ENCODE measurements at places on chromosomes 1 and 21.

DNA sequence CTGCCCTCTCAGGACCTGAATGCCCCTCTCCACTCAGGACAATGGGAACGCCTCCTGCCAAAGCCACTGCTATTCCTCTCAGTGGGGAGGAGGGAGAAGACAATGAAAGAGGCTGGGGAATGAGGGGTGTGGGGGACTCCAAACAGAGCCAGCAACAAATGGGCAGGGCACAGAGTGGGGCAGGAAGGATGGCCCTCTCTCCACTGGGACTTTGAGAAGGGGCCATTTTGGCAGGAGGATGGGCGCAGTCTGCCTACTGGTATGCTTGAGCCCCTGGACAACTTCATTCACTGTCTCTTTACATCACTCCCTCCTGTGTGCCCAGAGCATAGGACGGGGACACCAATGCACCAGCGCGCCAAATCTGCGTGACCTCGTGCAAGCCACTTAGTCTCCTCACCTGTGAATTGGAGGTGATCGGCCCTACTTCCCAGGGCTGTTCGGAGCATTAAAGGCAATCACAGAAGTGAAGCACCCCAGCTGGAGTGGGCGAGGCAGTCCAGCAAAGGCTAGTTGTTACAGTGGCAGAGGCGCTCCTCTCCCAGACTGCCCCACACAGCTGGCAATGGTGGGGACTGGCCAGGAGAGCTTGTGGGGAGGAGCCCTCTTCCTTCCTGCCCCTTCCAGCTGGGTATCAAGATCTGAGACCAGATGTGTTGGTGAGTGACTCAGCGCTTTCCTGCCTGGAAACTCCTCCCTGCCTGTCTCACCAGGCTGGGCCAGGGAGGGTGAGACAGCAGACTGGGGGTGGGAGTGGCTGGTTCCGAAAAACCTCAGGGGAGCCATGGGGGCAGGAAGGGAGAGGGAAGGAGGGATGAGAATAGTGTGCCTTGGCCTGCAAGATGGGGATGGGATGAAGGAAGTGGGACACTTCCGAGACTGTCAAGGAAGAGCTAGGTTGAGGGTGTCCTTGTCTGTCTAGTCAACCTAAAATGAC, 22.4 kb upstream of the SYNC start:
- DNase-seq: peak; percentile 15

DNA sequence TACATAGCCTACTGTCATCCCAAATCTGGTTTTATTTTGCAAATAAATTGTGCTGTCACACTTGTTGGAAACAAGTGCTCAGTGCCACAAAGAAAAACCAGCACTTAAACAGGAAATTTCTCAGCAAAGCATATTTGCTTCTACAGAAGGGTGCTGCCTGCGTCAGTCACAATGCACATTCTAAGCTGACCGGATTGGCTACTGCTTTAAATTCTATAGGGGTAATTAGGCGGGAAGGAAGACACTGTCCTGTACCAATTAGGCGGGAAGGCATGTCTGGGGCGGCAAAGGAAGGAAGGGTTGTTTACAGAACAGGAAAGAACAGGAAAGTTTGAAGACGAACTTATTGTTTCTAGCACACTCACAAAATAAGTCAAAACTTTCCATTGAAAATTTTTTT, 2.8 kb downstream of the IFI16 start:
- DNase-seq: peak; percentile 67

- DNase-seq: no peak
Observed at GRCh38 chr21:46543306-46543705, 61.6 kb downstream of the S100B start.

DNA sequence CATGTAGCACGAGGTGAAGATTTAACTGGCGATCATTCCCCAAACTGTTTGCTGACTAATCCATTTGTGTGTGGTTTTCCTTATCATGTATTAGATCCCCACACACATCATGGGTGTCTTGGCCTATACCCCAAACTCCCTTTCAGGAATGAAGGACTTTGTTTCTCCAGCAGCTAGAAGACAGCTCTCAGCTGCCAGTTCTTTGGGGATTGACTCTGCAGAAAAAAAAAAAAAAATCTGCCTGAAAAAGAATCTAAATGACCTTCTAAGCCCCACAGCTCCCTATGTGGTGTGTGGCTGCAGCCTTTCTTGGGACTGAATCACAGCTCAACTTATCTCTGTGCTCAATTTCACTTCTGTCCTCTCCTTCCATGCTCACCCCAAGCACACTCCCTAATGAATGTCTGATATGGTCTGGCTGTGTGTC, 256.3 kb upstream of the DUSP10 start:
- no peak for DNase-seq

DNA sequence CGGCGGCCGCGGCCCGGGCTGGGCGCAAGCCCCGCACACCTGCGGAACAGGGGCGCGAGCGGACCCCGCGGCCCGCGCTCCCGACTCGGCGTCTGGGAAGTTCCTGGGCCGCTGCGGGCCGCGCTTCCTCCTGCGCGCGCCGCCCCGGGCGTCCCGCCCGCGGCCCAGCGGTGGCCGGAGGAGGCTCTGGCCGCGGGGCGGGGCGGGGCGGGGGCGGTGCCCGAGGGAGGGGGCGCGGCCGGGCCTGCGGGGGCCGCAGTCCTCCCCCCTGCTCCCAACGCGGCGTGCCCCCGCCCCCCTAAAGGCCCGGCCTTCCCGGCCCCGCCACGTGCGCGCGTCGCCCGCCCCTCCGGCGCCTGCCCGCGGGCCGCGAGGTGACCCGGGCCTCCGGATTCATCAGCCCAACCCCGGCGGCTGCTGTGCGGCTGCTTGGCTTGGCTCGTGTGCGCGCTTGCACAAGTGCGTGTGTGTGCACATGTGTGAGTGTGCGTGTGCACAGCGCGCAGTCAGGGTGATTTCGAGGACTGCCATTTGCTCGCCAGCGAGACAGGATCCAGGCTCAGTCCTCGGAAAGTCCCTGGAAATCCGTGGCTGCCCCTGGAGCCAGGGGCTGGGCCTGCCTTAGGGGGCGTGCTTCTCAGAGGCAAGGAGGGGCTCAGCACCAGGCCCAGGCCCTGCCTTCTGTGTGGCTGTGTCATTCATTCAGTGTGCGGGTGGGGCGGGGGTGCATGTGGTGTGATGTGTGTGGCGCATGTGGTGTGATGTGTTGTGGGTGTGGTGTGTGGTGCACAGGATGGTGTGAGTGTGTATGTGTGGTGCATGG, at the start of gene C2CD2:
Gene C2CD2 (minus strand): TSS at position 188 of the 823 bp plus-strand sequence. CDS start 370 bp downstream, outside the sequence.
- DNase-seq: peak; percentile 47

DNA sequence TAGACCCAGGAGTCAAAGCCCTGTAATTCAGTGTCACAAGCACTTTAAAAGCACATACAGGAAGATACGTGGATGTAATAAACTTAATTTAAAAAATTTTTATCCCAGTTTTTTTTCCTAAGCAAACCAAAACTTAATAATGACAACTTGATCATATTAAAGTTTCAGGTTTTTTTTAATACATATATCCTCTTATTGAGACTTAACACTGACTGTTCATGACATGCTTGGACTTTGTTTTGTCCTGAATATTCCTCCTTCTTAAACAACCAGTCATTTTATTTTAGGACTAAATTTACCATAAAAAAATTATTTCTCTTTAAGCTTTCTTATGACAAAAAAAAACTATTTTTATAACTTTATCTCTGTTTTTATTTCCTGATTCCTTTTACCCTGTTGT, 64.1 kb downstream of the WDR4 start:
- no peak for DNase-seq

DNA sequence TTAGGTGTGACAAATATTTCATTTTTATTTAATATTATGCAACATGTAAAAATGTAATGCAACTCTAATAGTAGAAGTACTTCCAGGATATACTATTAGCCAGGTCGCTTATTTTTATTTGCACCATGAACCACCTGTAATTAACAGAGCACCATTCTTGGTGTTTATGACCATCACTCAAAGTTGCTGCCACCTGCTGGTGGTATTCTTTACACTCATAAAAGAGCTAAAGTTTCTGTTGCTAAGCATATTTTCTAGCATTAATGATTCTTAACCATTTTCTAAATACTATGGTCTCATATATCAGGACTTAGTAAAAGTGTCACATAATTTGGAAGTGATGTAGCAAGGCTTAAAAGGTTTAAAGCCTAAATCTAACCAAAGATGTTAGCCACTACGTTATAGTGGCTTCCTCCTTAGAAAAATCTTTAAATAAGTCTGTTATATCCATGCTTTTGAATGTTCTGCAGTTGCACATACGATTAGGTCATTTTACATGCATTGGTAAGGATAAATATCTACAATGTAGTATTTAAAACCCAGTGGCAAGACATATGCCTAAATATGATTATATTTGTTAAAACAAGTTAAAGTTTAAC, 244.5 kb downstream of the NEGR1 start:
- DNase-seq: peak; percentile 9

- DNase-seq: no peak
Observed at GRCh38 chr1:242059976-242060375, 61.1 kb upstream of the MAP1LC3C start.

- no peak for DNase-seq
Observed at GRCh38 chr1:189874715-189875435, 602.8 kb downstream of the BRINP3 start.

GRCh38 chr21:25759573-25759972, 24.8 kb downstream of the GABPA start:
- DNase-seq: no peak

DNA sequence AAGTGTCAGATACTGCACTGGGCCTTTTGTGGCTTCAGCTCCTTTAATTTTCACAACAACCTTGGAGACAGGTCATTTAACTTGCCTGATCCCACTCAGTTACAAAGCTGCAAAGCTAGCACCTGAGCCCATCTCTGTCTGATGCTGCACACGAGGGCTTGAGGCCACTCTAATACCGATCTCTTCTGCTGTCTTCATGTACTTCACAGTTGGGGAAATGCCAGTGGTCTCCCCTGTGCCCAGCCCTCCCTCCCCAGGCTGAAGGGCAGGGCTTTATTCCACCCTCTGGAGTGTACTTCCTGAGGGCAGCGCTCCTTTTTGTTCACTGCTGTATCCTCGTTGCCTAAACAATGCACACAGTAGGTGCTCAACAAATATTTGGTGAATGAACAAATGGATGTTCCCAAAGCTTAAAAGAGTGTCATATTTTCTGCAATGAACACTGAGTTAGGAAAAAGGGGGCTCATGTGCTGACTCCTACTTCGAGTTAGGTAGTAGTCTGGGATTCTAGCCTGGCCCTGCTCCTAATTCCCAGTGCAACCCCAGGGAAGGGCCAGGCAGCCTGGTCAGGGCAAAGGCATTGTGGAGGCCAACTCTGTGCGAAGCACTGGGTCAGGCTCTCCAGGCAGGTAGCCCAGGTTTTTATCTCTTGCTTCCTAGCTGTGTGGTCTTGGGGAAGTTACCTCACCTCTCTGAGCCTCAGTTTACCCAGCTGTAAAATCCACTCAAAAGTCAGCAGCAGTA, 1.1 kb downstream of the TMCO4 start:
- DNase-seq: no peak

- DNase-seq: no peak
Observed at GRCh38 chr1:15757016-15757543, 1.5 kb upstream of the FBLIM1 start.

- DNase-seq: no peak
Observed at GRCh38 chr1:89589515-89589914, 43.4 kb upstream of the LRRC8C start.

DNA sequence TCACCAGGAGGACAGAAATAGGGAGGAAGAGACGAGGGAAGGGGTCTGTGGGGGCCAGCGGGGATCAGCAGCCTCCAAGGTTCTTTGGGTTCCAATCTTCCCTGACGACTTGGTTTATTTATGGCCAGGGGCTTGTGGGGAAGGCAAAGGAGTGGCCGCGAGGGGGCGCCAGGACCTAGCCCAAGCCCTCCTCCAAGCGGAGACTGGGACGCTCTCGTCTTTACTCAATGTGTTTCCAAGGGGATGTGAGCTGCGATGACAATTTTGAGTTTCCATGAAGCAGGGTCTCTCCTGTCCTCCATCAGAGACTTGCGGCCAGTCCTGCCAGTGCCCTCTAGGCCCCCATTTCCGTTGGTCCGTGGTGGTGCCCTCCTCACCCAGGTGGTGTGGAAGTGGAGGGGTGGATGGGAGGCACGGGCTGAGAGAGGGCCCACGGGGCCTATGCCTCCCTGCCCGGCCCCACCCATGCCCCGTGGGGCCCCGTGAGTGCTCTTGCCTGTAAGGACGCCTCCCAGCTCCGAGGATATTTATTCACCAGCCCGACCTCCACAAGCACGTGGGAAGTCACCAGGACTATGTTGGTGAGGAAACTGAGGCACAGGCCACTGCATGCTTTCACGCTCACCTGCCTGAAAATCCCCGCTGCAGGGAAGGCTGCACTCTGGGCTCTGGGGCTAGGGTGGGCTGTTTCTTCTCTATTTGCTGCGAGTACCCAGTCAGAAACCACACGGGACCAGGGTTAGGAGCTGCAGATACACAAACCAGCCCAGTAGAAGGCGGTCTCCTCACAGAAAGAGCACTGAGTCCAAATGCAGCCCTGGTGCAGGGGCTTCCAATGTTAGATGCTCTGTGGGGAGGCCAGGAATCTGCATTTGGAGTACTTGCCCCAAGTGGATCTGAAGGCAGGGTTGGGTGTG, 26.5 kb downstream of the DMRTB1 start:
- peak; percentile 80 for DNase-seq

DNA sequence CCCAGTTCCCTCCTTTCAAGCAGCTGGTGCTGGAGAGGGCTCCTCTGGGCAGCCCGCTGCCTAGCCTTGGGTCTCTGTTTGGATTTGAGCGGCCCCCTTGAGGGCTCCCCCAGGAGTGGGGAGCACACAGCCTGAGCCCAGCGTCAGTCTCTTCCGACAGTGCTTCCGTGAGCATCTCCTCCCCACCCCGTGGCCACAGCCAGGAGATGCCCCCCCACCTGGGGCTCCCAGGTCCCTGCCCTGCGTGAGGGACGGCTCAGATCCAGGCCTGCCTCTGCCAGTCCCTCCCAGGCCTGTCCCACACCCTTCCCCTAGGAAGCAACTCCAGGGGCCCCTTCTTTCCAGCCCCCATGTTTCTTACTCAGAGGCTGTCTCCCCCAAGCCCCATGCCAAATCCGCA, 3.5 kb downstream of the SAMD11 start:
- no peak for DNase-seq

- no peak for DNase-seq
Observed at GRCh38 chr21:26457817-26458216, 115.3 kb downstream of the CYYR1 start.

GRCh38 chr1:100266741-100267140, 725 bp downstream of the RTCA start:
- DNase-seq: peak; percentile 34
